Suprapubic skin (tissue), 4 donors: ENCODE measurements at places on chromosomes 4 and X. TPM values are rescaled to one million over a fixed set of nuclear protein-coding genes. Genes with fewer than 3 reads are reported as not detected.

DNA sequence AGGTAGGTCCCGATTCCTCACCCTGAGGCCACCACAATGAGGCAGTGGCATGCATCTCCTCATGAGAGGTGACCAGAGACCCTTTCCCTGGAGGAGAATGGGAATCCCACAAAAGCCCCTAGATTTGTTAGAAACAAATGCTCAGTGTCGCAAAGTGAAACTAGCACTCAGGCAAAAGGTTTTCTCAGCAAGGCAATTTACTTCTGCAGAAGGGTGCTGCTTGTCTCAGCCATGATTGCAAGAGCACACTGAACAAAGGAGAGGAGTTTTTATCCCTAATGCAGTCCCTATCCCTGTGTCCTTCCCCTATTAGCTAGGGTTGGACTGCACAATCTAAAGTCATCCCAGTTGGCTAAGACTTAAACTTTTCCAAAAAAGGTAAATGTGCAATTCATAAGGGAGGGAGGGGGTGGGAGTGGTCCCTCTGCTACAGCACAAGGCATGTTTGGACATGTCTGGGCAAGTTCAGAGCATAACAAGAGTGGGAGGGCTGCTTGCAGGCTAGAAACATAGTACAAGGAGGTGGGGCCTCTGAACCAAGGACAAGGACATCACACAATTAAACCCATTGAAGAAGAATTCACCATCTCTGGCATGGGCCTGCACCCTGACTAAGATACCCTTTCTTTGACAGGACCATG lies 185.3 kb downstream of the CCNG2 start:
- DNase-seq, result no peak
- no peak overlapping the region for H3K4me3 ChIP-seq
- no peaks in the 10 kb centered on the region for H3K36me3 ChIP-seq
- H3K27me3 ChIP-seq, result no peaks in the 10 kb centered on the region

DNA sequence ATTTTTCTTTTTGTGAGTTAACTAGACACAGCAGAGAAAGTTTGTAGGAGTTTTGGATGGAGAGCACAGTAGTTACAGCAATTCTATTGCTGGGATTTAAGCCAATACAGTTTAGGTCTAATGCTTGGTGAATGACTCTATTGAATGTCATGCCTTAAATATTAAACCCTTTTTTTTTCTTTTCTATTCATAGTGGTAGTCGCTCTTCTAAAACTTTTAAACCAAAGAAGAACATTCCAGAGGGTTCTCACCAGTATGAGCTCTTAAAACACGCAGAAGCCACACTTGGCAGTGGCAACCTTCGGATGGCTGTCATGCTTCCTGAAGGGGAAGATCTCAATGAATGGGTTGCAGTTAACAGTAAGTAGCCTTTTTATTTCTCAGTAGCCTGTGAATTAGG lies 34.8 kb upstream of the DCK start:
- no peak overlapping the region for H3K27ac ChIP-seq
- H3K4me3 ChIP-seq, result no peak overlapping the region
- no peaks in the 10 kb centered on the region for H3K4me1 ChIP-seq
- H3K36me3 ChIP-seq, result peaks cover 5% of the 10 kb centered on the region
- H3K27me3 ChIP-seq, result no peaks in the 10 kb centered on the region
- no peak for DNase-seq

DNA sequence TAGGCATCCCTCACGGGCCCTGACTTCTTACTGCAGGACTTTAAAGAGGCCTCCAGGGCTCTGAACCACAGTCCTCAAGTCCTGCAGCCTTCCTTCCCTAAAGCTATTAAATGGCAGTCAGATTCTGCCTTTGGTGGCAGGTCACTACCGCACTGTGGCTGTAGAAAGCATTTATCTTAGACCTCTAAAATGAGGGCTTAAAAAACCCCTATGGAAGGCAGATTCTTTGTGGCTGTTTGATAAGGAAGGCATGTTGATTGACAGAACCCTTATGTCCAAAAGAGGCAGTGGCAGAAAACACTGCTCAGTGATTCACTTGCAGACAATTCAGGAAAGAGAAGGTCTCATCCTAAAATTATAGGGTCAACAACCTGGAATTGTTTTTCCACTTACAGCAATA lies 79.2 kb downstream of the FBXL5 start:
- H3K36me3 ChIP-seq, result no peaks in the 10 kb centered on the region
- no peak for DNase-seq
- no peak overlapping the region for H3K4me3 ChIP-seq
- H3K27me3 ChIP-seq, result no peaks in the 10 kb centered on the region
- H3K27ac ChIP-seq, result no peak overlapping the region

- no peak overlapping the region for H3K27ac ChIP-seq
- no peak for DNase-seq
- peaks cover 25% of the 10 kb centered on the region for H3K36me3 ChIP-seq
- H3K4me3 ChIP-seq, result no peak overlapping the region
- no peaks in the 10 kb centered on the region for H3K4me1 ChIP-seq
Measured at GRCh38 chr4:141238186-141238585, 17.5 kb downstream of the ZNF330 start.

DNA sequence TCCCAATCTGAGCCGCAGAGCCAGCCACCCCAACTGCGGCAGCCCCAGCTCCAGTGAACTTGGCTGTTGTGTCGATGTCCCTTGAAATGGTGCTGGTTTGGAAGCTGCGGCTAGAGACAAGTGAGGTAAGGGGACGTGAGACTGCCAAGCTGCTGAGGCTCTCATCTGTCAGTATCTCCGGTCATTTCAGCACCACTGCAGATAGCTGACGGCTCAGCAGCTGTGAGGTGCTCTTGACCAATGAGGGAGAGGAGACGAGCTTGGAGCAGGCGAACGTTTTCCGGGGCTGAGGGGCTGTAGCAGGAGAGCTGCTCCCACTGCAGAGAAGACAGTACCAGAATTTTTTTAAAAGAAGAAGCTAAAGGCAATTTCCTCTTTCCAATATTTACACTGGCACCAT lies 175.5 kb upstream of the CASK start:
- H3K4me1 ChIP-seq, result no peaks in the 10 kb centered on the region
- H3K27me3 ChIP-seq, result no peaks in the 10 kb centered on the region

DNA sequence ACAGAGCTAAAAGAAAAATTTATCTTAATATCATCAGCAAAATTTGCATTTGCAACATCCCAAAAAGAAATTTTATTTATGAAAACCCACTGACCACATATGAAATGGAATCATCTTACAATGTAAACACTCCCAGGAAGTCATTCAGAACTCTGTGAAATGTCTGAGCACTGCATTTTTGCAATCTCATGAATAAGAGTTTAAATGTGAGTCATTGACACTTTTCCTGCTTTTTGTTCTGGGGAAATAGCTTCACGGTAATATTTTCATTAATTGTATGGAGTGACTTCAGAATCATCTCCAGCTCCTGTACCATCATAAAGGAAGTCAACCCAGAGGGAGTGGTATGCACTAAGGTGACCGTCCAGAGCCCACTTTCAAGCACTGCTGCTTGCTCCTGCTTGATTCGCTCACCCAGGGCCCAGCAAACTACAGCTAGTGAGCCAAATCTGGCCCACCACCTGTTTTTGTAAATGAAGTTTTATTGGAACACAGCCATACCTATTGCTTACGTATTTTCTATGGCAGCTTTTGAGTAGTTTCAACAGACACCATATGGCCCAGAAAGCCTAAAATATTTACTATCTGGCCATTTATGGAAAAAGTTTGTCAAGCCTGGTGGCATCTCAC lies 17.2 kb downstream of the EDNRA start:
- no peaks in the 10 kb centered on the region for H3K4me1 ChIP-seq
- H3K4me3 ChIP-seq, result no peak overlapping the region
- no peaks in the 10 kb centered on the region for H3K27me3 ChIP-seq
- DNase-seq, result no peak

GRCh38 chrX:153495362-153495751 lies 577 bp downstream of the BGN start:
- peaks cover 44% of the 10 kb centered on the region for H3K4me1 ChIP-seq
- H3K4me3 ChIP-seq, result peak overlapping the region; percentile 36
- no peak overlapping the region for H3K27ac ChIP-seq
- DNase-seq, result no peak
- H3K27me3 ChIP-seq, result no peaks in the 10 kb centered on the region

- no peaks in the 10 kb centered on the region for H3K27me3 ChIP-seq
- H3K4me3 ChIP-seq, result no peak overlapping the region
- H3K4me1 ChIP-seq, result no peaks in the 10 kb centered on the region
- no peak overlapping the region for H3K27ac ChIP-seq
Measured at GRCh38 chrX:9656277-9656676, 109.4 kb downstream of the GPR143 start.

DNA sequence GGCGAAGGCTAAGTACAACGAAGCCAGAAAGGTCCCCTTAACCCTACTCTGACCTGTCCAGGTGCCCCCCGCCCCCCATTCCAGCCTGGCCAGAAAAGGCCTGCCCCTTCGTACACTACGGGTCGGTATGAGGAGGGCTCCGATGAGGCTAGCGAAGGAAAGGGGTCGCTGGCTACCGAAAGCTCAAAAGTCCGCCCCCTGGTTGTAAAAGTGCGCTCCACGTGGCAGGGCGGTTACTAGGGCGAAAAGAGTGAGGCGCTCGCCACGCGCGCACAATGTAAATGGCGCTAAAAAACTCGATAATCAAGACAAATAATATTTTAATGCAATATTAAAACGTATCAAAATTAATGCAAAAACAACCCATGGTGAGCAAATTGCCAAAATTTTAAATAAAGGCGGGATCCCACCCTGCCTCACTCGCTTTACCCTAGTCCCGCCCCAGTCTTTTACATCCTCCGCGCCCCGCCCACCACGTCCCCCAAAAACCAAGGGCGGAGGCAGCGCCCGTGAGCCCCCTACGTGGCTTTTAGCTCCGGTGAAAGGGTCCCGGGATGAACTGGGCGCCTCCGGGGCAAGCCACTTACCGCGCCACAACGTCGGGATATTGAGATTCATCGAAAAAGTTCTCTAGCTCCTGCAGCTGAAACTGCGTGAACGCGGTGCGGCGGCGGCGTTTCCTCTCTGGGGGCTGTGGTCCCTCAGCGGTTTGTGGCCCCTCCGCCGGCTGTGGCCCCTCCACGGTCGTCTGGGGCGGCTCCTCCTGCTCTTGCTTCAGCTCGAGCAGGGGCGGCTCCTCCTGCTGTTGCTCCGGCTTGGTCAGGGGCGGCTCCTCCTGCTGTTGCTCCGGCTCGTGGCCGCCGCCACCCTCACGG lies 929 bp downstream of the ESX1 start:
- H3K36me3 ChIP-seq, result no peaks in the 10 kb centered on the region
- peaks cover 29% of the 10 kb centered on the region for H3K27me3 ChIP-seq
- peak overlapping the region; percentile 33 for H3K4me3 ChIP-seq
- no peak overlapping the region for H3K27ac ChIP-seq
- no peak for DNase-seq

DNA sequence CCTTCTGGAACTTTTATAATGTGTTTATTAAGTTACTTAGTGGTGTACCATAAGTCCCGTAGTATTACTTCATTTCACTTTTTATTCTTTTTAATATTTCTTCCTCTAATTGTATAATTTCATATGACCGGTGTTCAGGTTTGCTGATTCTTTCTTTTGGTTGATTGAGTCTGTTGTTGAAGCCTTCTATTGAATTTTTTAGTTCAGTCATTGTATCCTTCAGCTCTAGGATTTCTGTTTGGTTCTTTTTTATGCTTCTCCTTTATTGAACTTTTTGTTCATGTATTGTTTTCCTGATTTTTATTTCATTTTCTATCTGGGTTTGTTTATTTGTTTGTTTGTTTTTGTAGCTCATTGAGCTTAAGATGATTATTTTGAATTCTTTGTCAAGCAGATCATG lies 8.8 kb downstream of the CEP44 start:
- H3K27ac ChIP-seq, result no peak overlapping the region
- no peaks in the 10 kb centered on the region for H3K27me3 ChIP-seq
- H3K4me3 ChIP-seq, result no peak overlapping the region
- peaks cover 5% of the 10 kb centered on the region for H3K36me3 ChIP-seq
- DNase-seq, result no peak
- no peaks in the 10 kb centered on the region for H3K4me1 ChIP-seq

DNA sequence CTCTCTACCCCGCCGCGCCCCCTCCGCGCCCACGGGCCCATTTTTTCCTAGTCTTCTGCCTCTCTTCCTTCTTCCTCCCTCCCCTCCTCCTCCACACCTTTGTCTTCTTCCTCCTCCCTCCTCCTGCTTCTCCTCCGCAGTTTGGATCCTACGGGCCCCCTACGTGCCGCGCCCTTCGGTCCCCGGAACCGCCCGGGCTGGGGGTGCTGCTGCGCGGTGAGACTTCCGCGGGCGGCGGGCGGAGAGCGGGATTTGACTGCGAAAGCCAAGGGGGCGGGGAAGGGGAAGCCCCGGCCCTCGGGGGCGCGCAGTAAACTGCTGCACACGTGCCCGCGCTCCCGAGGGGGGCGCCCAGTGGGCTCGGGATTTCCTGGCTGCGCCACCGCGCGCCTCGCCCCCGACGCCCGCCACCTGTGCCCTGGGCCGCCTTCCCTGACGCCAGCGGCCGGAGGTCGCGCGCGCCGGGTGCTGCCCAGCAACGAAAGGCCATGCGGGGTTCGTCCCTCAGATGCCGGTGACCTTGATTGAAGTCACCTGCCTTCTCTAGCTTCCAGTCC lies 3.3 kb upstream of the NKX3-2 start:
- peaks cover 45% of the 10 kb centered on the region for H3K4me1 ChIP-seq
- no peak for DNase-seq
- no peak overlapping the region for H3K27ac ChIP-seq
- peak overlapping the region; percentile 48 for H3K4me3 ChIP-seq

DNA sequence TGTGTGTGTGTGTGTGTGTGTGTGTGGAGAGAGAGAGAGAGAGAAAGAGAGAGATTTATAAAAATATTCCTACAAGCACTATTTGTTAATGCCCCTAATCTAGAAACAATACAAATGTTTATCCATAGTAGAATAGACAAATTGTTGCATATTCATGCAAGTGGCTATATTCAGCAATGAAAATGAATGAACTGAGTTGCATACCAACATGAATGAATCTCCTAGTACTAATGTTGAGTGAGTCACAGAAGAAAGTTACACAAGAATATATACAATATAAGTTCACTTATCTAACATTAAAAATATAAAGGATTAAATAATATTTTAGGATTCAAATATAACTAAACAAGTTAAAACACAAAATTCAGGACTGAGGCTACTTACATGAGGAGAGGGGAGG lies 456.8 kb upstream of the AMOT start:
- DNase-seq, result no peak
- H3K27ac ChIP-seq, result no peak overlapping the region
- H3K4me1 ChIP-seq, result no peaks in the 10 kb centered on the region
- no peak overlapping the region for H3K4me3 ChIP-seq
- H3K27me3 ChIP-seq, result no peaks in the 10 kb centered on the region
- H3K36me3 ChIP-seq, result no peaks in the 10 kb centered on the region

- no peak overlapping the region for H3K27ac ChIP-seq
- no peaks in the 10 kb centered on the region for H3K36me3 ChIP-seq
- no peaks in the 10 kb centered on the region for H3K27me3 ChIP-seq
- no peak for DNase-seq
- H3K4me1 ChIP-seq, result no peaks in the 10 kb centered on the region
Measured at GRCh38 chr4:13284932-13285331, 199.2 kb downstream of the RAB28 start.

DNA sequence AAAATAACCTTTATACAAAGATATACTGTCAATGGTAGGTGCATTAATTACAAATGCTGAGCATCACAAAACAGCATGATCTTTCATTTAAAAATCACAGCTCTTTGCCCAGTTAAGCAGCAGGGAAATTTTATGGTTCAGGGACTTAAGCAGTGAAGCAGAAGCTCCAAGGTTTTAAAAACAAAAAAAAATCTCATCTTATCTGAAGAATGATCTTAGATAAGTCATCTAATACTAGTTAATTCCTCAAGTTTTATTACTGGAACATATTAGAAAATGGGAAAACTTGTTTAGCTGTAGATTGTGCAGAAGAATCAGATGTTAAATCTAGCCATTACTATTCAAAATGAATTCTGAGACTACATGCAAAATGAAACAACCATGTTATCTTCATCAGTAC lies 289.9 kb downstream of the GASK1B start:
- no peak overlapping the region for H3K27ac ChIP-seq
- no peaks in the 10 kb centered on the region for H3K4me1 ChIP-seq

The FABP2 gene
- not detected for total RNA-seq

The SSX4 gene
- total RNA-seq, result not detected

The ZNF595 gene
- 24.6 TPM for total RNA-seq

The INTS6L gene
- 28.8 TPM for total RNA-seq

The PDK3 gene
- 39.7 TPM for total RNA-seq

The VCX3B gene
- not detected for total RNA-seq
